CD4-positive, alpha-beta T cell treated with Interleukin-17A for 4 hours (primary cell): ENCODE measurements at places on chromosomes 1 and 21.

GRCh38 chr1:33288976-33289857 is 31.7 kb downstream of the A3GALT2 start:
- DNase-seq, result no peak

- DNase-seq, result no peak
Observed at GRCh38 chr1:175163702-175164101, 28.9 kb downstream of the KIAA0040 start.

DNA sequence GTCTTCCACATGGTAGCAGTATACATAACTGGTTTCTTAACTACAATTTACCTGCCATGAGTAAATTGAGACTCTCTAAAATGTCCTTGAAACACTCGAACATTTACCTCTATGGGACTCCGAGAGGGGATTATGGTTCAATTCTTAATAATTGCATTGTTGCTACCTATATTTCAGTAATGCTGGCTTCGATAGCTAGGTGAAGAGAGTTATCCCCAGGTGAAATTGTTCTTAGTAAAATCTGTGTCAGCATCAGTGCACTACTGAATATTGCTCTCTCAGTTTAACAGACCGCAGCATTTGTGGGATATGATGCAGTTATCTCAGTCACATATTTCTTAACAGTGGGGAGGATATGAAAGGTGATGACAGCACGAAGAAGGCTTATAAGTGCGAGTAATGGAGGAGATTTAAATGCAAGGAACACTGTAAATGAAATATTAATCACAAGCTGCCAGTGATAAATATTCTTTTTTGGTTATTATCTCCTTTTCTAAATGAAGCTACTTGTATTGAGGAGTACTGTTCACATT is 801.9 kb downstream of the BRINP3 start:
- no peak for DNase-seq

- peak; percentile 67 for DNase-seq
Observed at GRCh38 chr1:183622884-183623785, 12.4 kb downstream of the ARPC5 start.

DNA sequence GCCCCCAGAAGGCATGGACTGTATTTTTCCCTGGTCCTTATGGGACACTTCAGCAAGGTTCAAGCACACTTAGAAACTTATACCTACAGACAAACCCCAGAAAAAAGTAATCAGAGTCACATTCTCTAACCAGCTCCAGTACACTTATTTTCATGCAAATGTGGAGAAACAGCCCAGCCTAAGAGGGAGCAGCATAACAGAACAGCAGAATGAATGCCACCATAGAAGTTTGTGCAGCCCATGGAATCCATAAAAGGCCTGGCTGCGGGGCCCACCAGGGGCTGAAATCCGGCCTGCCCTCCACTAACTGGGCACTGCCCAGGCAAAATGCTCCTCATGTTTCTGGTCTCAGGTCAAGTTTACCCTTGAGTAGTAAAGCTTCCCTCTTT is 60.4 kb upstream of the ATP1A1 start:
- no peak for DNase-seq

- no peak for DNase-seq
Observed at GRCh38 chr1:186152227-186152619, 222.8 kb downstream of the TPR start.

GRCh38 chr1:153631047-153632022 is 2.5 kb upstream of the CHTOP start:
- DNase-seq, result no peak

DNA sequence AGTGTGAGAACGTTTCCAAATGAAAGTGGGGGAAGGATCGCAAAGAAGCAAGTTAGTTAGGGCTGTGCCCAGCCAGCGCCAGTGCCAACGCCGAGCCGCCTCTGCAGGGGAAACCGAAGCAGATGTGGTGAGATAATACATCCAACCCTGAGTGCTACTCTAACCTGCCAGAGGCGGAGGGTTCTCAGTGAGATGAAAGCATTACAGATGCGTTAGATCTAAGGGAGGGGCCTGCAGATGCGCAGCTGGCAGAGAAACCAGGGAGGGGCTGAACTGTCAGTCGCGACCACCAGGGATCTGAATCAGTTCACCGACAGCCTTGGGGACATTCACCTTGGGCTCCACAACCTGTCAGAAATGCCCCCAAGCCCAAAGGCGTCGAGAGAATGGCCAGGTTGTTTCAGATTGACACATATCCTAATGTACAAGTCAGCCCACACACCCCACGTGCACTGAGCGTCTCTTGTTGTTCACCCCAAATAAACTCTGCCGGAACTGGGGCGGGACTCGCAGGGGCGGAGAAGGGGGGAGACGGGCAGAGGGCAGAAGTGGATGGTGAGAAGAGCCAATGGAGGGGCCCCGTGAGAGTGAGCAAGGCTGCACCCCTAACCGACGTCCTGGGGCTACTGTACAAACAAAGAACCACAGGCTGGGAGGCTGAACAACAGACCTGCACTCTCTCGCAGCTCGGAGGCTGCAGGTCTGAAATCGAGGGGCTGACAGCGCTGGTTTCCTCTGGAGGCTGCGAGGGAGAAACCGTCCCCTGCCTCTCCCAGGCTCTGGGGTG is 8.7 kb upstream of the UMODL1 start:
- peak; percentile 92 for DNase-seq

- DNase-seq, result peak; percentile 48
Observed at GRCh38 chr1:25568834-25569596, 25.6 kb downstream of the LDLRAP1 start.

DNA sequence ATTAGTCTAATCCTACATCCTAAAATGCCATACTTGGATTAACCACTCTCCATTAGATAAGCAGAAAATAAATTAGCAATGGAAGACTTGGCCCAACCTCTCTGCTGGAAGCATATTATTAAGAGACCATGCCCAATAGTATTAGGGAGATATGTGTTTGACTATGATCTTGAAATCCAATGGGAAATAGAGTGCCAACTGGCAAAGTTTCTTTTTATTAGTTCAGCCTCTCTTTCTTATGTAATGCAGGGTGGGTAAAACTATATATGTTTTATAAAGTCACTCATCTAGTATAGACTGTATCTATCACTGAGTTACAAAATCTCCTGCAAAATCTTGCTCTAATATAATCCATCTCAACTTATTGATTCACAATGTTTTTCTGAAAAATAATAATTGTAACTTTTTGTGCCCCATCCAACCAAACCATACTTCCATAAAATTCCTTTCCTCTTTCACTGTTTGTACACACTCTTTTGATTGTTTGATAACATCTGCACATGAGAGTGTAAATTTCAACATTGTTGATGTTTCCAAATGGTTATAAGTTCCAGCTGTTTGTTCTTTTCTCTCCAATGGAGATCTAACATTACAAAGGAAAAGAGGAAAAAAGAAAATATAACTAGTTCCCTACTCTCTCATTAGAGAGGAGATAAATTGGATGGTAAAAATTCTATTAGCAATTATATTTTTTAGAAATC is 408.1 kb upstream of the ADGRL2 start:
- DNase-seq, result no peak

- peak; percentile 56 for DNase-seq
Observed at GRCh38 chr1:201085902-201086735, 26.1 kb downstream of the CACNA1S start.

DNA sequence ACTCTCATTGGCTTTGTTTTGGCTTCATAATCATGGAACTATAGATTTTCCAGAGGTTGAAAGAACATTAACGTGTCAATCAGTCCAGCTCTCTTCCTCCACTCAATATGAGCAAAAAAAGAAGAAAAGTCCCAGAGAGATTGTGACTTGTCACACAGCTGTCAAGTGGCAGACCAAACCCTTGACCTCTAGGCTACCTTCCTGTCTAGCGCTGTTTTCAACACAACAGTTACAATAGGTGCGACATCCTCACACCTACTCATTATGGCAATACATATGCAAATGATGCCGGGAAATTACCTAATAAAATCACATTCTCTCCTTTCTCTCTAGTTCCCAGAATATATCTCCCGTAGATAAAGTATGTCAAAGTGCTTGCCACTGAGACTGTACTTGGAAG is 1.1 kb downstream of the WARS2 start:
- DNase-seq, result peak; percentile 23

GRCh38 chr1:110596312-110596711 is 9.8 kb downstream of the KCNA2 start:
- no peak for DNase-seq

DNA sequence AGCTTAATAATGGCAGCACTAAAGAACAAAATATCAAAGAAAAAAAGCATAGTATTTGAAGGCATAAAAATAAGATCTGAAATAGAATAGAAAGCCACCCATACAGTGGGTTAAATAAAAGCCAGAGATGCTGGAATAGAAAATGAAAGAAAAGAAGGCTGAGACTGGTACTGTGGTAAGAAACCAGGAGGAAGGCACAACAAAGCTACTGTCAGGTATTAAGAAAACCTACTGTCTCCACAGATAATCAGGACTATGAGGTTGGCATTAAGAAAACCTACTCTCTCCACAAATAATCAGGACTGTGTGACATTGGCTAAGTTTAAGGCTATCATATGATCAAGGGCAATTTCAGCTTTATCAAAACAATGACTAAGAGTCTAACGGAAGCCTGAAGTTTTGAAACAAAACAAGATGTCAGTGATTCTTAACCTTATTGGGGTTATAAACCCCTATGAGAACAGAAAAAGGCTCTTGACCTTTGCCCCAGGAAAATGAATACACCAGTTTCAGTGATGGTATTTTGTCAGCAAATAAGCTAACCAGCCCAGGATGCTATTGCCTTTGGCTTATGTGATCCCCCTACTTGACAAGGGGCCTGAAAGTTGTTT is 24.4 kb downstream of the MCOLN2 start:
- DNase-seq, result no peak

GRCh38 chr1:87004857-87005256 is 90.4 kb downstream of the HS2ST1 start:
- no peak for DNase-seq

GRCh38 chr1:27057389-27057788 is 44.7 kb upstream of the TENT5B start:
- no peak for DNase-seq

DNA sequence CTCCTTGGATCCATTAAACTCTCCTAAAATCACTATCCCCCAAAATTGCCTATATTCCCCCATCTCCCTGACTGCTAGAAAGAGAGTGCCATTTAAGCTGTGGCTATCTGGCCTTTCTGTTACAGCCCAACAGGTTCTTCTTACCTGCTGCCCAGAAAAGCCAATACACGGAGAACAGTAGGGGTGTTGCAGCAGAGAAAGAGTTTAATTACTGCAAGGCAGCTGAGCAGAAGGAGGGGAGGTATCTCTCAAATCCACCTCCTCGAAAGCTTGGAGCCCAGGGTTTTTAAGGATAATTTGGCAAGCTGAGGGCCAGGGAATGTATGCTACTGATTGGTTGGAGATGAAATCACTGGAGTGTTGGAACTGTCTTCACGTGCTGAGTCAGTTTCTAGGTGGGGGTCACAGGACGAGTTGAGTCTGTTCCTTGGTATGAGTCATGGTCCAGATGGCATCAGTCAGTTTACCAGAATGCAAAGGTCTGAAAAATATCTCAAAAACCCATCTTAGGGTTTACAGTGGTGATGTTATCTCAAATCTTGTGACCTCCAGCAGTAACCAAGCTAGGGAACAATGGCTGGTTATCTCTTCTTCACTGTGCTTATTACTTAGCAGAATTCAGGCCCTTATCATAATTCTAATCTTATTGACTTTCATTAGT is 89.8 kb downstream of the SMYD3 start:
- DNase-seq, result no peak

DNA sequence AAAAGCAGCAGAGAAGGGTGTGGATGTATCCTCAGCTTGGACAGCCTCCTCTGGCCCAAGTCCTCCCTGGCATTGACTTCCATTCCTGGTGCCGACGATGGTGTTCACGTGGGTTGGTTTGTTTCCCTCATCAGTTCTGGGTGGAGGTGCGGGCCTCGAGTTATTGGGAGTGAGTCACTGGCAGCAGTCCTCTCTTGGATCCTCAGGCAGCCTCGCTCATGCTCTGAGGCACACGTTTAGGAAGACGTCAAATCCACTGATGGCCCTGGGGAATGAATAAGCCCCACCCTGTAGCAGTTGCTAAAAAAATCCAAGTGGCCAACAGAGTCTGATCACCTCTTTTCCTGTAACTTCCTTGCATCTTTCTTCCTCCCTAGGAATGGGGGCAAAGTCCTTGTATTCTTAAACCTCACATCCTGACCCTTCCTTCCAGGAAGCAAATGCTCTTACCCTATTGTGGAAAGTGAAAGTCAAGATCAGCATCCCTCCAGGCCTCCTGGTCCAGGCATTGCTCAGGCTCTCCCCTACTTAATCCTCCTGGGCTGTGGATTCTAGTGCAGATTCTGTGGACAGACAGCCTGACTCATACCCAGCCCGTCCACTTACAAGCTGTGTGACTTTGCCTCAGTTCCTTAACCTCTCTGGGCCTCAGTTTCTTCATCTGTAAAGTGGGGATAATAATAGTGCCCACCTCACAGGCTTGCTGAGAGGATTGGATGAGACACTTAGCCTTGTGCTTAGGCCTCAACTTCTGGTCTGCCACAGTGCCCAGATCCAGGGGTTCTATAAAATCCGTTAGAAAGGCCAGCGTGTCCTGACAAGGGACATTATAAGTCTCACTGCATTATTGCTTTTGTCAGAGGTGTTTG is 111.1 kb downstream of the TLR5 start:
- no peak for DNase-seq

DNA sequence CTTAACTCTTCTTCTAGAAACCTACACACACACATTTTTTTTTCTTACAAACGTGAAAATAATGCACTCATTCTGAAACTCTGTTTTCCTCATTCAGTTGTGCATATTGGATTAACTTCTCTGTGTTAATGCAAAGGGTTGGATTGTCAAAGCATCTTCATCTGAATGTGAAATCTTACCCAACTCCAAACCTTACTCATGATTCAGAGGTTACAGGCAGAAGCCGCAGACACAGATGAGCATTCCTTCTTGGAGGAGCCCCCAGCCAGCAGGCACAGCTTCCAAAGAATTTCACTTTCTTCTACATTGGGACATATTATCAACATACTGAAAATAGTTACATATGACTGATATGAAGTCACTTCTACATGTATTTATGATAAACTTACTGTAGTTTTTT is 15.7 kb downstream of the PATJ start:
- no peak for DNase-seq

- no peak for DNase-seq
Observed at GRCh38 chr1:237258871-237259270, 216.9 kb downstream of the RYR2 start.

DNA sequence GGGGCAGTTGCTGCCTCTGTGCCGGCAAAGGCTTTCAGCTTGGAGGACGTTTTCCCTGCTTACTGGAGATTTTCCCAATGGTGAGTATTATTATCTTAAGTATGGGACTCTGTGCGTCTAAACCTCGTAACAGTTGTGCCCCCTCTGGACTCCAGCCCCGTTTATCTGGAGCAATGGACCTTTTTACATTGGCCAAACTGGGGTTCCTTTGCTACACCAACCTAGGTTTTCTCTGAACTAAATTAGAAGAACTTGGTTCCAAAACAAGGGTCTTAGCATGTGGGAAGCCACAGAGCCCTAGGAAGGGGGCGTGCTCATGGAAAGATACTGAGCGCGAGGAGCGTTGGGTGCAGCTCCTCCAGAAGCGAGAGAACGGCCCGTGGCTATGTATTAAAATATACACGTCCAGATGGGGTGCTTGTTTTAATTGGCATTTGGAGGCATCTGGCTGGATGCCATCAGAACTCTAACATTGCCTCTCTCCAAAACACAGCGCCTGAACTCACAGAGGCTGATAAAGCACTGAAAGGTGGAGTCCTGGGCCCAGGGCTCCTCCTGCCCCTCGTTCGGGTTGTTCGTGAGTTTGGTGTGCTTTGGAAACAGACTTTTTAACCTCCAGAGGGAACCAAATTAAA is 28.4 kb downstream of the POFUT2 start:
- no peak for DNase-seq

- no peak for DNase-seq
Observed at GRCh38 chr1:107251839-107252238, 111.0 kb downstream of the NTNG1 start.

GRCh38 chr21:43916691-43917514 is 51.9 kb downstream of the AGPAT3 start:
- peak; percentile 80 for DNase-seq
